ENCODE measurements at places on chromosomes 16 and 17.

GRCh38 chr16:83826146-83826913 is 18.6 kb downstream of the HSBP1 start:
- DNase-seq, result peak; percentile 39

DNA sequence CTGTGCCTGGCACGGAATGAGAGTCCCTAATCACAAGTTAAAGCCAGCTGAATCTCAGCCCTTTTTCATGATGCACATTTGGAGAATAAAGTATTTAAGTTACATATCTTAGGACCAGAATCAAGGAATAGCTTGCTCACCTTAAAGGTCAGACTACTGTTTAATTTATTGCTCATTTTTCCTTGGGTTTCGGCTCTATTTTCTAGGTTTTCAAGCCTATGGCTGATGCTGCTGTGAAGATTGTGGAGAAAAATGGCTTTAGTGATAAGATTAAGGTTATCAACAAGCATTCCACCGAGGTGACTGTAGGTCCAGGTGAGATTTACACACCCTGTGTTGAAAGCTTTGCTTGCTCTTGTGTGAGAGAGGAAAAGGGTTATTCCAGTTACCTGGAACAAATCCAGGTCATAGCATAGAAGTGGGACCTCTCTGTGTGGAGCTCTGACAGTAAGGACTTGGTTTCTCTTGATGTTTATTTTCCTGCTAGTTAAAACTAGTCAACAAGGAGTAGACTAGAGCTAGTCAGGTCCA is 18.1 kb downstream of the PRMT7 start:
- DNase-seq, result no peak

DNA sequence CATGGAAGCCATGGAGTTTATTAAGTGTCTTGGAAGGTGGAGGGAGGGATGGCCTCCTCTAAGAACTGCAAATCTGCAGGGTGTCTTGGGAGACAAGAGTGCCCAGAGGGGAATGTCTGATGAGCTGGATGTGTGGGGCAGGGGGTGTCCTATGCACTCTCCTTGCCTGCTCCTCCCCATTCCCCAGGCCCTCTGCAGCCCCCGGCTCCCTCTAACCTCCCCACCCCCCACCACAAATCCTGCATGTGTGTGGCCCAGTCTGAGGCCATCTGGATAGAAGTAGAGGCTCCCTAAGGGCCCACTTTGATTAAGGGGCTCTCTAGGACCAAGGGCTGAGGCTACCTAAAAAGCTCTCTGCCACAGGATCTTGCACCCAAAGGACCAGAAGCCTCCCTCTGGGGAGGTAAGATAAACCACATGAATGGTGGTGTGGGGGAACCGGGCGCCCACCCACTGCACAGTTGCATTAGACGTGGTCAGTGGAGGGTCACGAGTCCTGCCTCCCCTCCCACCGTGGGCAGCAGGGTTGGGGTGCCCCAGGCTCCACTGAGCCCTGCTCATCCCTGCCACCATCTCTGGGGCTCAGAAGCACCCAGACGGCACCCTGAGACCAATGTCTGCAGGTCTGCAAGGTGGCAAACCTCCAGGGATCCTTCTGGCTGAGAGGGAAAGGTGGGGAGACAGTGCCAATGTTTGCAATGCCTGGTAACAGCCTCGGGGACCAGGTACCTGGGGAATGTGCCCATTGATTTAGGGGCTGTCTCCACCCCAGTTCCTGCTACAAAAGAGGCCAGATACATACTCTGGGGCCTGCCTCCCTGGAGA is 618 bp downstream of the AANAT start:
- DNase-seq, result no peak

DNA sequence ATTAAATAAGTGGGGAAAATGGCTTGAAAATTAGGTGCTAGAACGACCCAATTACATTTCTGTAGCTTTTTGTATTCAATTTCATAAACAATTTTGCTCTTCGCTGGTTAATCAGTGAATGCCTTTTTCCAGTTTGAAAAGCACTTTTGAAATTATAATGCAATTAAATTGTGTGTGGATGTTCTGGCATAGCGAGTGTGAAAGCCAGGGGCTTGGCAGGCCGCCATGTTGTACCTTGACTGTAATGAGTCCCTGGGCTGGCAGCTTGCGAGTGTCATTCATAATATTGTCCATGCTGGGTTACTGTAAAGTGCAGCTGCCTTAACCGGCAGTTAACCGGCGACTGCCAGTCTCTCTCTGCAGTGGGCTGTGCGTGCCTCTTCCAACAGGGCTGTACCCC is 177.8 kb downstream of the CCDC182 start:
- peak; percentile 77 for DNase-seq

- no peak for DNase-seq
These were observed 107.6 kb upstream of the HLF start for GRCh38 chr17:55157165-55157564.

- DNase-seq, result peak; percentile 85
These were observed 238.7 kb upstream of the ELAC2 start for GRCh38 chr17:13256545-13256944.

DNA sequence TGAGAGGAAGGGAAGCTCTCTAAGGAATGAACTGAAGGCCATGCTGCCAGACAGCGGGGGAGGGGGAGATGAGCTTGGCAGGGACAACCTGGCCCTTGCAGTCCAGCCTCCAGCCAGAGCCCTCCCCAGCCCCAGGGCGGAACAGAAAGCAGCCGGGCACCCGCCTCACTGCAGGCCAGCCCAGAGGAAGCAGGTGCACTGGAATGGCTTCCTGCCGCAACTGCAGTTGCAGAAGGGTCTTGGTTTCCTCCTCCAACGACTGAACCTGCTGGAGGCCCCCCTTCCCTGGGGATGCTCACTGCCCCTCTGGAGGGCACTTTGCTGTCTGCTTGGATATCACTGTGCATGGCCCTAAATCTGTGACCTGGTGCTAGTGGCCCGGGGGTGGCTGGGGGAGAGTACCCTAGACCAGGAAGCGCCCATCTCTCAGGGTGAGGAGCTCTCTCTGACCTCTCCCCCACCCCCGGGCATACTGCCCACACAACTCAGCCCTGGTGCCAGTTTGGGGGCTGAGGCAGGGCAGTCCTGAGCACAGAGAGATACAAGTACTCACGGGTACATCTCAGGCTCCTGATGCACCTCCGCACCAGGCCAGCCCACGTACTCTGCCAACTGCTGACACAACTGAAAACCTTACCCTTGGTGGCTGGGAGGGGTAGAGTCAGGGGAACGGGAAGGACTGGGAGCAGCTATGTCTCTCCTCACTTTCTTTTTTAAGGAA is 41.1 kb downstream of the MYO18A start:
- peak; percentile 35 for DNase-seq

GRCh38 chr16:75928295-75928694 is 202.0 kb upstream of the CPHXL start:
- DNase-seq, result no peak

- no peak for DNase-seq
These were observed 23.6 kb downstream of the ZNF469 start for GRCh38 chr16:88406096-88407041.

DNA sequence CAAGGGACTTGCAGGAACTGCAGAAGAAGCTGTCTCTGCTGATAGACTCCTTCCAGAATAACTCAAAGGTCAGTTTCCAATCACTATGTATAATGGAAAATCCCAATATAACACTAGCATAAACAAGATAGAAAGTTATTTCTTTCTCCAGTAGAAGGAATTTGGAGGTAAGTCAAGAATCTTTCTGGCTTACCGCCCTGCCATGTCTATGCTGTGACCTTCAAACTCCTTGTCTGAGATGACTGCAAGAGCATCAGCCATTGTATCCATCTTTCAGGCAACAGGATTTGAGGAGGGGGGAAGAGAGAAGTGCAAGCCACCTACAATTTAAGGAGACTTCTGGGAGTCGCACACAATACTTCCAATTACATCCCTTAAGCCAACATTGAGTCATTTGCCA is 2.7 kb downstream of the LDAF1 start:
- DNase-seq, result no peak

DNA sequence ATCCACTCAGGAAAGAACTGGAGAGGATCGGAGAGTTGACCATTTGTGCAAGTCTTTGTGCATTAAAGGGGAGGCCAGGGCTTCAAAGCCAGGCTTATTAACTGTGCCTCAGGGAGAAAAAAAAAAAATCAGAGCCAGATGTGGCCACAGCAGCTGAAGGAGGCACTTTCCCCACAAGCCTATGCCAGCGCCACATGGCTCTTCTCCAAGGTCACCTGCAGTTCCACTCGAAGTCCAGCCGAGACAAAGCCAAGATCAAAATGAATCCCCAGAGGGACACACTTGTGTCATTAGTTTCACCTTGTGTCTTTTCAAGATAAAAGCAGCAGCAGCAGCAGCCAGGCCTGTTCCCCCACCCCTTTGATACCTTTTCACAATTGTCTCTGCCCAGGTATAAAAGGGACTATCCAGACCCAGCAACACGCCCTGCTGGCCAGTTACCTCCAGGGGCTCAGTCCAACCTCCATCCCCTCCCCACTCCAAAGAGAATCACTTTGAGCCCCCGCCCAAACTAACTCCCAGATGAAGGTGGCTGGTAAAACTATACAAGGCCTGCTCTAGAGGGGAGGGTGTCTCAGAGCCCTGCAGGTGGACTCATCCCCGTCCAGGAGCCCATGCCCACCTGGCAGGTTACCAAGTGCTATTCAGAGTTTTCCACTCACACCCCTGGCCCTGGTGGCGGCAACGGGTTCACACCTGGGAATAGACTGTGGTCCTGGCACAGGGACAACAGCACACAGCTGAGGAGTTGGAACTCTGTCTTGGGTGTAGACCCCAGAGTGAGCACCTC is 29.2 kb downstream of the AXIN2 start:
- no peak for DNase-seq

DNA sequence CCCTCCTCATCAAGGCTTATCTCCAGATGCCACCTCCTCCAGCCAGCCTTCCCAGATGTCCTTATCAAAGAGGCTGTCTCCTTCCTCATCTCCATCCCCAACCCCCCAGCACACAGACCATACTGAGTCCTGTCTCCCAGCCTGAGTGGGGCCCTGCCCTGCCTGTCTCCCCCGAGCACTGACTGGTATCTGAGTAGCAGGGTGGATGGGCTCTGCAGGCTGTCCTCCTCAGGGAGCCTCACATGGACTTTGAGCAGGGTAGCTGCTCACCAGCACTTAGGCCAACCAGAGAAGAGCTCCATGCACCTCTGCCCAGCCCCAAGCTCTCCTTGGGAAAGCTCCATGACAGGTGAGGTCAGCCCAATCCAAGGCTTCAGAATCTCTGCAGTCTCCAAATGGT is 20.0 kb upstream of the ITGA3 start:
- no peak for DNase-seq

DNA sequence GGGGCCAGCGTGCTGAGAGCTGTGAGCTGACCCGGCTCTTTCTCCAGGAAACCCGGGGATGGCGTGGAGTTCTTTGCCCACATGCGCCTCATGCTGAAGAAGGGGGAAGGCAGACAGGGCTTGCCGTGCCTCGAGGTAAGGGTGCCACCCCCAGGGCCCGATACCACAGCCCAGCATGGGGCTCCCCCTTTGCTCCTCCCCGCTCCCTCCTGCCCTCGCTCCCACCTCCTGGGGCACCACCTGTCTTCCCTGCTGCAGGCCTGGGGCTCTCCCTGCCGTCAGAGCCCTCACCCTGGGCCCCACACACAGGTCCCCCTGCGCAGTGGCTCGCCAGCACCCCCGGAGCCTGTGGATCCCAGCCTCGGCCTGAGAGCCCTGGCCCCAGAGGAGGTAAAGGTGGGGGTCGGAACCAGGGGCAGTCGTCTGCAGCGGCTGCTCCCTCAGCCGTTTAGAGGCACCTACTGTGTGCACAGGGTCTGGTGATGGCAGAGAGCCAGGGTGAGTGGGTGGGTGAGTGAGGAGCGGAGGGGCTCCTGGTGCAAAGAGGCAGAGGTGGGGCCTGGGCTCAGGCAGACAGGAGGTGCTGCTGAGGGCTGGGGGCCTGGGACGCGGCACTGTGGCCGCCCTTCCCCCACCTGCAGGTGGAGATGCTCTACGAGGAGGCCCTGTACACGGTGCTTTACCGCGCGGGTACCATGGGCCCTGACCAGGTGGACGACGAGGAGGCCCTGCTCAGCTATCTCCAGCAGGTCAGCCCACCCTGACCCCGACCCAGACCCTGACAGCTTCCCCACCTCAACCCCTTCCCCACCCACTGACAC is 5.6 kb downstream of the BAIAP3 start:
- DNase-seq, result no peak

DNA sequence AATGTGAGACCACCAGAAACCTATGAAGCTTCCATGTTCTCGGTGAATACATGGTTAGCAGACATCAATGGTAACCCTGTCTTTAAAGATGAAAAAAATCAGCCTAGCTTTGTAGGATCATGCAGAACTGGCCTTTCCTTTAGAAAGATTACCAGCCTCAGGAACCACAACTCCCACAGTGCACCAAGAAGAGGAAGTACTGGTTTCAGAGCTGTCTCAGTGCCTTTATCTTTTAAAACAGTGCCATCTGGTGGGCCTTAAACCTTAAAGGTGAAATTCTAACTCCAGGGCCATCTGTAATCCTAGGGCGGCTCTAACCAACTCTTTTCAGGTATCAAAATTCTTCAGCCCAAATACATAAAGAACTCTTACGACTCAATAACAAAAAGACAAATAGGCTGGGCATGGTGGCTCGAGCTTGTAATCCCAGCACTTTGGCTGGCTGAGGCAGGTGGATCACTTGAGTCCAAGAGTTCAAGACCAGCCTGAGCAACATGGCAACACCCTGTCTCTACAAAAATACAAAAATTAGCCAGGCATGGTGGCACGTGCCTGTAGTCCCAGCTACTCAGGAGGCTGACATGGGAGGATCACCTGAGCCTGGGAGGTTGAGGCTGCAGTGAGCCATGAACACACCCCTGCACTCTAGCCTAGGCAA is 5.4 kb downstream of the ATPAF2 start:
- DNase-seq, result peak; percentile 68

DNA sequence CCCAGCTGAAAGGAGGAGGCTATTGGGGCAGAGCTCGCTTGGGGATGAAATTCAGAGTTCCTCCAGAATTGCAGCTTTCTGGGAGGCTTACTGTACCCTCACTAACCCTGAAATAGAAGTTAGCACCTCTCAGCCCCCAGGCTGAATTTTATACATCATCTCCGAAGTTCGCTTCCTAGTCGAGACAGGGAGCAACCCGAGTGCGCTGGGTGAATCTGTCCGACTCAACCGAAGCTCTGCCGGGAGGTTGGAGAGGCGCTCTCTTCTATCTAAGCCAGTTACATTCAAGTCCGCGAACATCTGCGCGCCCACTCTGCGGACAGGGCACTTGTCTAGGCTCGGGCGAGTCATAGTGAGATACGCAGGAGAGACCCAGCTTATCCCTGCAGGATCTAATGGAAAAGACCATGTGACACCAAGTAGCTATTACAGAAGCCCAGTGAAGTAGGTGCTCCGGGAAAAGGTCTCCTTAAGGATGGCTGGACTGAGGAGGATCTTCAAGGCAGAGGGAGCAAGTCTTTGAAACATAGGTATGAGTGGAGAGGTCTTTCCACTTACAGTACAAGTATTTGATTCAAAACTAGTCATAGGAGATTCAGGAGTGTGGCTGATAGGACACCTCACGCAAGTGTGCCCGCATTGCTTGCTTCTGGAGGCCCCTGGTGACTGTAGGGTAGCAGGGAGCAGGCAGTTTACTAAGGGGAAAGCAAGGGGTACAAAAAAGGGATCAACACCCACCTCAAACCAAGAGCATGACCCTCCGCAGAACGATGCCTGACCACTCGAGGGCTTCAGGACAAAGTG is 646 bp upstream of the HES7 start:
- DNase-seq, result no peak

GRCh38 chr16:53224951-53225533 is 170.3 kb downstream of the CHD9 start:
- DNase-seq, result no peak

GRCh38 chr17:39926588-39927100 is 757 bp downstream of the ORMDL3 start:
- DNase-seq, result peak; percentile 52
